Iris pigment epithelial cell (primary cell): ENCODE measurements at places on chromosomes 7 and 10.

DNA sequence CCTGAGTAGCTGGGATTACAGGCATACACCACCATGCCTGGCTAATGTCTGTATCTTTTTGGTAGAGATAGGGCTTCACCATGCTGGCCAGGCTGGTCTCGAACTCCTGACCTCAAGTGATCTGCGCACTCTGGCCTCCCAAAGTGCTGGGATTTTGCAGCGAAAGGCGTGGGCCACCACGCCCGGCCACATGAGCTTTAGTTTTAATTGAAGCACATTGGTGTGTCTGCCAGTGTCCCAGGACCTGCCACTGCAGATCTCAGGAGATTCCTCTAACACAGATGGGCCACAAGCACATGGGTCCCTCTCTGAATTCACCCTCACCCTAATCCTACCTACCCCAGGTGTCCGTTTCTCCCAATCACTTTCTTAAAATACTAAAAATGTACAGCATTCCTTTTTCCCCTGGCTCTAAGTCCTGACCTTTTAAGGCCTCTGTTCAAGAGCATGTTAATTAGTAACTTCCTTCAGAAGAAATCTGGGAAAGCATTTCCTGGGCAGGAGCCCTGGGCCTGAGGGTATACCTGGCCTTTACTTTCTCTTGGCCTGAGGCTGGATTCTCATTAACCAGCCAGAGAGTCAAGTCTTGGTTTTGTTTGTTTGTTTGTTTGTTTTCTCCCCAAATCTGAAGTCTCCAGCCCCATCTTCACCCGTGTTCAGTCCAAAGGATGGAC, 82.6 kb downstream of the PRPF18 start:
- no peak for DNase-seq

- peak; percentile 8 for DNase-seq
Observed at GRCh38 chr10:416091-416515, 273.4 kb downstream of the DIP2C start.

DNA sequence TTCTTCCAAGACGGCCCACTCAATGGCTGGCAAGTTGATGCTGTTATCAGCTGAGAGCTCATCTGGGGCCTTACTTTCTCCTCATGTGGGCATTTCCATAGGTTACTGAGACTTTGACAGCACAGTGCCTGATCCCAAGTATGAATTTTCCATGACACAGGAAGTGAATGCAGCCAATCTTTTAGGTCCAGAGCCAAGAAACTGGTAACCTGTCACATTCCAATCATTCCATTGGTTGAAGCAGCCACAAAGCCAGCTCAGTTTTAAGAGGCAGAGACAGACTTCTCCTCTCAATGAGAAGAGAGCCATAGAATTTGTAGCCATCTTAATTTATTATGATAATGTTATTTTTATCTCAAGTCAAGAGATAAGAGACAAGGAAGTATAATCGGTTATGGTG, 775.5 kb downstream of the CNTNAP2 start:
- peak; percentile 7 for DNase-seq

- DNase-seq = peak; percentile 97
Observed at GRCh38 chr7:73715648-73716317, 3.7 kb downstream of the STX1A start.

DNA sequence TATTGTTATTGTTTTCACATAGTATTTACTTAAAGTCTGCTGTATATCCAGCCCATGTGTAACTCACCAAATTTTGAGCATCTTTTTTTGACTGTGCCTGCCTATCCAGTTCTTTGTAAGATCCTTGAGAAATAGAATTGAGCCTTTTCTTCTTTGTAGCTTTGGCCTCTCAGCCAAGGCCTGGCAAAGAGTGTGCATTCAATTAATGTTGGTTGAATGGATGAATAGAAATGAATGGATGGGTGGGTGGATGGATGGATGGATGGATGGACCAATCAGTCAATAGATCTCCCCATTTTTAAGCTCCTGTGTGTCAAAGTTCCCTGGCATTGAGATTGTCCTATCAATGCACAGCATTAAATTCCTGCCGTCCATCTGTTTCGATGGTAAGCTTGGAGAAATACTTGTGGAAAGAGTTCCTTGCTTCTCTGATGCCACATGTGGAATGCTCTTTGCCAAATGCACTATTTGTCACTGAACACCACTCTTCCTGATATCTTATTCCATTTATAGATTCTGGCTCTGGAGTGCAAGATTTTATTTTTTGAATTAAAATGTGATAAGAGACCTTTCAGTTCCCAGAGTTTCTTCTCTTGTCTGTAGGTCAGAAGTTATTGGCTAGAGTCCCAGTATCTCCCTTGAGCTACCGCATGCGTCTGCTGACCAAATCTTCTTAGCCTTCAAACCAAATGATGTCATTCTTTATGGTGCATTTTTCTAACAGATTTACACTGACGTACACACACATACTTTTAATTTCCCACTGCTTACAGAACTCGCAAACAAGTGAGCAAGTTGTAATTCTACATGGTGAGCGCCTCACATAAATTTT, 20.7 kb upstream of the ADRB1 start:
- DNase-seq = peak; percentile 87

- peak; percentile 50 for DNase-seq
Observed at GRCh38 chr7:75993689-75994387, 557 bp downstream of the TMEM120A start.

DNA sequence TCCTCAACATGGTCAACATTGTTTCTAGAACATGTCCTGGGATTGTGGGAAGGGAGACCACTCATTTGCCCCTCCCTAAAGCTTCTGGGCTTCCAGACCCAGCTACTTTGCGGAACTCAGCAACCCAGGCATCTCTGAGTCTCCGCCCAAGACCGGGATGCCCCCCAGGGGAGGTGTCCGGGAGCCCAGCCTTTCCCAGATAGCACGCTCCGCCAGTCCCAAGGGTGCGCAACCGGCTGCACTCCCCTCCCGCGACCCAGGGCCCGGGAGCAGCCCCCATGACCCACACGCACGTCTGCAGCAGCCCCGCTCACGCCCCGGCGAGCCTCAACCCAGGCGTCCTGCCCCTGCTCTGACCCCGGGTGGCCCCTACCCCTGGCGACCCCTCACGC, at the start of gene EPO:
EPO (plus strand) TSS at position 190 of the 392 bp plus-strand sequence. CDS start 513 bp downstream, outside the sequence.
- no peak for DNase-seq

DNA sequence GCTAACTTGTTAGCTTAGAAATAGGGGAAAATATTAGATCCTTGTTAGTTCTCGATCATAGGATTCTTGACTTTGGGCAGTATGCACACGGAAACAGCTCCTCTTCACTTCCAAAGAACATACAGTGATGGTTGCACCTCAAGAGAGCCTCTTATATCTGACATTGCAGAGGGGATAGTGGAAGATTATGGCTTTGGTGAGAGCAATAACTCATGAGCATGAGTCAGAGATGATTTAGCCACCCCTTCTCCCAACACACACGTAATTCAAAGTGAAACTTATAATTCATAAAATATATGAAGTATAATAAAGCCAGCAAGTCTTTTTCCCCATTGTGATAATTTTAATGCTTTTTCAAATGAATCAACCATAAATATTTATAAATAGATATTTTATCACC, 683.7 kb downstream of the POM121L12 start:
- no peak for DNase-seq

- peak; percentile 39 for DNase-seq
Observed at GRCh38 chr10:76453997-76454396, 1022.6 kb downstream of the LRMDA start.

GRCh38 chr7:26916336-26916735, 51.9 kb upstream of the SKAP2 start:
- no peak for DNase-seq

- DNase-seq = no peak
Observed at GRCh38 chr7:69182596-69183467, 415.4 kb upstream of the AUTS2 start.

- DNase-seq = no peak
Observed at GRCh38 chr10:11713963-11714362, 28.2 kb upstream of the ECHDC3 start.

DNA sequence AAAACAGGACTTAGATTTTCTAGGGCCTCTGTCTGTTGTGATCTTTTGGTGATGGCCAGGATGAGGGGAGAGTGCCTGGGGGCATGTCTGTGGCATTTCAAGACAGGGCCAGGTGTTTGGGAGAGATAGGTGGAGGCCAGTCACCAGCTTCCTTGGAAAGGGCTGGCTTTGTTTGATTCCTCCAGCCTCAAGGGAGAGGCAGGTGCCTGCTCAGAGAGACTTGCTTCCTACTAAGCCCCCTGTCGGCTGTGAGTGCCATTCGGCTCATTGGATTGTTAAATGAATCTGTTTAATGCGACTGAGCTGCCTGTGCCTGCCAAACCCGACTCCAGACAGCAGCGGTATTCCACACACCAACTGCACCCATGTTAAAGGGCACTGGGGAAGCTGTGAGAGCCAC, 304.1 kb upstream of the COBL start:
- no peak for DNase-seq

- DNase-seq = peak; percentile 91
Observed at GRCh38 chr10:15200626-15201025, 32.1 kb upstream of the NMT2 start.

- no peak for DNase-seq
Observed at GRCh38 chr7:123533929-123534382, 439 bp downstream of the IQUB start.

DNA sequence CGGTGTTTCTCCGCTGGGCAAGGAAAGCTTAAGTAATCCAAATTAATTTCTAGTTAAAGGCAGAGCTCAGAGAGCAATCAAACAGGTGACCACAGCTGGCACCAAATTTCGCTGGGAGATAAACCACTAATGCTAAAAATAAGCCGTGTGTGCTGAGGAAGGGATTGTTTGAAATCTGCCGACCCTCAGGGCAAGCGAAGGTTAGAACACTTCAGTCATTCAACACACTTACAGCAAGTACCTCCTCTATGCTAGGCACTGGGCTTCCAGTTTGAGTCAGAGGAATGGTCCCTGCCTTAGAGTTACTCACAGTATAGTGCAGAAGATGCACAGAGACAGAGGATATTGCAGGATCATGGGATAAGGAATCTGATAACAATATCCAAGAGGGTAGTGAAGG, 467.9 kb upstream of the PODXL start:
- no peak for DNase-seq

GRCh38 chr7:36076074-36076473, 77.0 kb upstream of the EEPD1 start:
- DNase-seq = no peak

DNA sequence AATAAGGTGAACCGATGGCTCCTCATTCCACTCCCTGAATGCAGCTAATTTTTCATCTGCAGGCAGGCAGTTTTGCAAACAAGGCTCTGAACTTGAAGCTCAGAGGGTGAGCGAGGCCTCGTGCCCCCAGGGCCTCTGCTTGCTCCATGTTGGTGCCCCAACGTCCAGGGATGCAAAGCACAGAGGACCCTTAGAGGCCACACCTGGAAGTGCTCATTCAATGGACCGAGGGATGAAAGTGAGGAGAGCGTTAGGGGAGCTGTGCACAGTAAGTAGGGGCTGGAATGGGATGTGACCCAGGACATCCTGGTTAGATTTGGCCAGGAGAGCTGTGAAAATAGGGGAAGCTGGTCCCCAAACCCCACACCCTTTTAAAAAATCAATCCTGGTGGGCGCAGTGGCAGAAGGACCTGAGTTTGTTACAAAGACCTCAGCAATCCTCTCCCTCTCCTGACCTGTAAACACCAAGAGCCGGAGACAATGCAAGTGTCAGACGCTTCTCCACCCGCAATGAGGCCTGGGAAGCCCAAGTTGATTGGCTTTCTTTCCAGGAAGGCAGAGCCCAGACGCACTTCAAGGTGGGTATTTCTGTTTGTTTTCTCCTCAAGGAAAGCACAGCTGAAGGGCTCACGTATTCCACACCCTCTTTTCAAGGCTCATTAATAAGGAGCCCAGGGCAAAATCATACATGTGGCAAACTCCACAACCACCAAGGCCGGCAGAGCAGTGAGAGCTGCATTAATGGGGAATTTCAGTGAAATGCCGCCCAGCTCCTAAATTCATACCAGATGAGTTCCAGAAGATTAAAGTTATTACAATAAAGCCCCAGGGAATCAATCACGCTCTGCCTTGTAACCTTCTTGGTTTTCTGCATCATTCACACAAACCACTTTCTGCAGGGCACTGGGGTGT, 14.1 kb upstream of the CXCL12 start:
- no peak for DNase-seq

DNA sequence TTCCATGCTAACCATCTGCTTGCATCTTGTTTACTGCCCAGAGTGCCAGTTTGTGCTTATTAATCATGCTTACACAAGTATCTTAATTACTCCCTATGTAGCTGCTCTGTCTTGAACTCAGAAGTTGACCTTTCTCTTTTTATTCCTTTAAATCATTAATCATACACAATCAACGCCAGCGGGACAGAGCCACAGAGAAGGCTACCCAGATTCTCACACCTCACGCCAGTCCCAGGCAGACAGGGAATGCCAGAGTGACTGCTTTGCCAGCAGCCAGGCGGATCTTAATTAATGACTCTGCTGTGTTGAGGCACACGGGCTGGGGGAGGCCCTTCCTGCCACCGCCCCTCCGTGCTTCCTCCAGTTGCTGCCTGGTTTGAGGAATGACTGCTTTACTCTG, 229.4 kb downstream of the LRMDA start:
- no peak for DNase-seq

DNA sequence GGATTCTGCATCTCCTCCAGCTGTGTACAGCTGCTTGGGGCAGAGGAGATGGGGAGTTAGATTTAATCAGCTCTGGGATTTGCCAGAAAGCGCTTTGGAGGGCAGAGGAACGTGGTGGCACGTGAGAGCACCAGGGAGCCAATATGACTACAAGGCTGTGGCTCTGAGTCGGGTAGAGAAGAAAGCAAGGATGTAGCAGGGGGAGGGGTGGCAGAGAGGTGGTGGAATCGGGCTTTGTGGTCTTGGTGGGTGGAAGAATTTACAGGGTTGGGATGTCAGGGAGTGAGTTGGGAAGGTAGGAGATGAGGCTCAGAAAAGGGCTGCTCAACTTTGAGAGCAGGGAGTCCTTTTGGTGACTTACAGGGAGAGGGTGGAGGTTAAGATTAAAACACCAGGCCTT, 113.6 kb downstream of the CCNY start:
- no peak for DNase-seq
